Kasumi-1 (cell line): ENCODE measurements at places on chromosomes 16 and 17.

DNA sequence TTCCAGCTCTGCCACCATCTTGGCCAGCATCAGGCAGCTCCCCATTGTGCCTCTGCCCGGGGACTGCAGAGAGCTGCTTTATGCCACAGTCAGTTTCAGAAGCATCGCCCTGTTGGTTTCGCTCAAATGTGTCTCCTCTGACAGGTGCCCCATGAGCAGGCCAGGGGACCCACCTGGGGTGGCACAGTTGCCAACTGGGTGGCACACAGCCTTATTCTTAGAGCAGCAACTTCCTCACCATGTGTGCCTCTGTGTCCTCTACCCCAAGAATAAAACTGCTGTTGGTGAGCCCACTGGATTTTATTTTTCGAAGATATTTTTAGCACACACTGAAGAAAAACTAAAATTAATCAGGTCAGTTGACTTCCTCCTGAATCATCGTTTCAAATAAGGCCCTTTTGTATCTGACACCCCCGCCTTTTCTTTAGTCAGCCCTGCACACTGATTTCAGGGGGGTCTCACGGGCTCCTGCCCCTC is 44.9 kb upstream of the CACNG5 start:
- no peak for DNase-seq

GRCh38 chr16:68232335-68232734 is 3.6 kb downstream of the ESRP2 start:
- no peak for DNase-seq

- DNase-seq: no peak
These were observed 18.6 kb downstream of the KCTD2 start for GRCh38 chr17:75065562-75066151.

DNA sequence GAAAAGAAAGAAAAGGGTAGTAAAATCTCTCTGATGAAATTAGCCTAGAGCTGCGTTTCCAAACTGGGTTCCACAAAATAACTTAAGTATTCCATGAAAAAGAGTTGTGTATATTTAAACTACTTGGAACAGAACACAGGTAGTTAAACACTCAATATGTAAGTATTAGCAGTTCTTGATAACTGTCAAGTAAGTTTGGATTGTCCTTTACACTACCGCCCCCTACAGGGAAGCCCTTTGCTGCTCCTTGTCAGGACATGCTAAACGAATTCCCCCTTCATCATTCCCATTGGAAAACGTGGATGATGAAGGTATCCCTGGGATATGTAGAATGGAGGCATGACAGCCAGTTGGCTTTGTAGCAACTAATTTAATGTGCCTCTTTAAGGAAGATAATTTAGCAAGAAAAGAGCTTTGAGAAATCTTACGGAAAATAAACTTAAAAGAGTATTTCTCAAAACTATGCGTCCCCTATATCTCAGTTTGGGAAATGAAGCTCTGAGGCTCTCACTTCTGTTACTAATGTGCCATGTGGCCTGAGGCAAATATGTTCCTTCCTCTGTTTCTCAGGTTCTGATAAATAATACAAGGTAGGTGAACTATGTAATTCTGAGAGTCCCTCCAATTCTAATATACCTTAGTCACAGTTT is 18.8 kb downstream of the NCBP3 start:
- peak; percentile 40 for DNase-seq

- no peak for DNase-seq
These were observed 416.9 kb upstream of the ZFHX3 start for GRCh38 chr16:73464834-73465233.

DNA sequence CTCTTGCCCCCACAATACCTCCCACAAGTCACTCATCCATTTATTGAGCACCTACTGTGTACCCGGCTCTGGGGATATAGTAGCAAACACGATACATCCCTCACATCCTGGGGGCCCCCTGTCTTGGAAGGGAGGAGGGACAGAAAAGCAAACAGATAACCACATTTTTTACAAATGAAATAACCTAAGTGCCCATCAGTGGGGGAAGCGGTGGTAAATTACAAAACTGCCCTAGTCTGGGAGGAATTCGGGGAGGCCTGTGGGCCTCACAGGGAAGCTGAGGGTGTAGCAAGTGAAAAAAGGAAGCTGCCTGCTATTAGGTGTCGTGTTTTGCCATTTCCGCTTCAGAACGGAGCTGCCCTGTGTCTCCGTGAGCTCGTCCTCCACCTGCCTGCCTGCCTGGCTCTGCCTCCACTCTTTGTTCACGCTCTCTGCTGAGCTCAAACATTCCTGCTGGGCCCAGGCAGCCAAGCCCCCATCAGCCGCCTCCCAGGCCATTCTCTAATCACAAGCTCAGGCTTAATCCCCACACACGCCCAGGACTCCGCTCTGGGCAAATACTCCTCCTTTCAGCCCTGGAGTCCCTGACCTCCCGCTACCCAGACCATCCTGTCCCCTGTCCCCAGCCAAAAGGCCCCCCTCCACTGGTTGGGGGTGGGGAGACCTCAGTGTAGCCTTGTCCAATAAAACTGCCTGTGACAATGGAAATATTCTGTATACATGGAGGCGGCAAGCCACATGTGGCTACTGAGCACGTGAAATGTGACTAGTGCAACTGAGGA is 10.2 kb upstream of the SEC14L5 start:
- peak; percentile 56 for DNase-seq

GRCh38 chr16:55437625-55438024 is 41.4 kb upstream of the MMP2 start:
- DNase-seq: peak; percentile 14

DNA sequence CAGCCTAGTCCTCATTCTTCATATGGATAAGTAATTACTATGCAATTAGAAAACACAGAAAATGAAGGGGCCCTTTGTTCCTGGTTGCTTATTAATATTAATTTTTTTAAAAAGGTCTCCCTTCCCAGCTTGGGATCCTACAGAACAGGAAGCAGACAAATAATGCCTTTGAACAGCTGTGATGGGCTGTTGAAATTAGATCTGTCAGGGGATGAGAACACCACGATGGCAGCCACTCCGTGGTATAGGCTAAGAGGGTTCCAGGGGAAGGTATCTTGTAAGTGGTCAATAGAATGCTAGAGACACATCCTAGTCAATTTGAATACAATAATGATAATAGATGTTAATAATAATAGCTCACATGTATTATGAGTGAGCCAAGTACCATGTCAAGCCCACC is 83.1 kb downstream of the CCDC182 start:
- no peak for DNase-seq

GRCh38 chr17:35176897-35177296 is 17.3 kb downstream of the SLC35G3 start:
- DNase-seq: no peak

DNA sequence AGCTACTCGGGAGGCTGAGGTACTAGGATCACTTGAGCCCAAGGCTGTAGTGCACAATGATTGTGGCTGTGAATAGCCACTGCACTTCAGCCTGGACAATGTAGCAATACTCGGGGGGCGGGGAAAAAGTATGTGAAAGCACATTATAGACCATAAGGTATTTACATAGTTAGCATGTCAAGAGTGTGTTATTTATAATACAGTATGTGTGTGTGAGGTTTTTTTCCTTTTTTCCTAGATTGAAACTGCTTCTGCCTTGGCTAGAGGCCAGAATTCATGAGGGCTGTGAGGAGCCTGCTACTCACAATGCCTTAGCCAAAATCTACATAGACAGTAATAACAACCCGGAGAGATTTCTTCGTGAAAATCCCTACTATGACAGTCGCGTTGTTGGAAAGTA is 30.5 kb downstream of the PTRH2 start:
- no peak for DNase-seq

- no peak for DNase-seq
These were observed 89.3 kb downstream of the GAS7 start for GRCh38 chr17:10109146-10109545.

GRCh38 chr17:13351046-13351445 is 250.7 kb downstream of the HS3ST3A1 start:
- no peak for DNase-seq

DNA sequence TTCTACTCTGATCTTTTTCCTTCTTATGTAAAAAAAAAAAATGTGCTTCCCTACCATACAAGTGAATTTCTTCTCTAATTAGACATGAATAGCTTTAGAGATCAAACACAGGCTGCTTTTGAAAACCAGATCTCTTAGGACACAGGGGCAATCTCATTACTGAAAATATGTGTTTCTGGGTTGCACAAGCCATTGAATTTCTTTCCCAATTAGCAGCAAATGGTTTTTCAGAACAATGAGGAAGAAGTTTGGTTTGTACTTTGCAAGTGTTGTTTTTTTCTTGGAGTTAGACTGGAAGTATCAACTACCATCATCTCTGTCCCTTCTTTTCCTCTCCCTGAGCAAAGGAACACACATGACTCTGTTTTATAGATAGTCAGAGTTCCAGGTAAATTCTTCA is 5.6 kb upstream of the ANKS4B start:
- DNase-seq: no peak

DNA sequence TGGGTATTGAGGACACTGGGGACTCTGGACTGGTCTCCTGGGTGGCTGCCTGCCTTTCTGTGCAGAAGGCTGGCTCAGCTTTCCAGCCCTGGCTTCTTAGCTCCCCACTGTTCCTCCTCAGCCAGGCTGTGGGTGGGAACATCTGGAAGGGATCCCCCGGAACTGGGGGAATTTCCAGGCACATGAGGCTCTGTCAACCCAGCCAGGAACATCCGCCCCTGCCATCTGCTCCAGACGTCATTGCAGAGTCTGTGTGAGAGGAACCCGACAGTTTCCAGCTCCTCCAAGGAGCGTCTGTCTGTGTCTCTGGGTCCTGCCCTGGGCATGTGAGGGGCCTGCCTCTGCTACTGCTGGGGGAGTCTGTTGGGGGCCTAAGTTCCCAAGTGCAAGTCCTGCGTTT is 36.2 kb upstream of the CRHR1 start:
- no peak for DNase-seq

- DNase-seq: peak; percentile 94
These were observed 118.1 kb downstream of the STXBP4 start for GRCh38 chr17:55086635-55087058.

GRCh38 chr17:47744168-47745036 is 11.4 kb downstream of the TBX21 start:
- DNase-seq: no peak

DNA sequence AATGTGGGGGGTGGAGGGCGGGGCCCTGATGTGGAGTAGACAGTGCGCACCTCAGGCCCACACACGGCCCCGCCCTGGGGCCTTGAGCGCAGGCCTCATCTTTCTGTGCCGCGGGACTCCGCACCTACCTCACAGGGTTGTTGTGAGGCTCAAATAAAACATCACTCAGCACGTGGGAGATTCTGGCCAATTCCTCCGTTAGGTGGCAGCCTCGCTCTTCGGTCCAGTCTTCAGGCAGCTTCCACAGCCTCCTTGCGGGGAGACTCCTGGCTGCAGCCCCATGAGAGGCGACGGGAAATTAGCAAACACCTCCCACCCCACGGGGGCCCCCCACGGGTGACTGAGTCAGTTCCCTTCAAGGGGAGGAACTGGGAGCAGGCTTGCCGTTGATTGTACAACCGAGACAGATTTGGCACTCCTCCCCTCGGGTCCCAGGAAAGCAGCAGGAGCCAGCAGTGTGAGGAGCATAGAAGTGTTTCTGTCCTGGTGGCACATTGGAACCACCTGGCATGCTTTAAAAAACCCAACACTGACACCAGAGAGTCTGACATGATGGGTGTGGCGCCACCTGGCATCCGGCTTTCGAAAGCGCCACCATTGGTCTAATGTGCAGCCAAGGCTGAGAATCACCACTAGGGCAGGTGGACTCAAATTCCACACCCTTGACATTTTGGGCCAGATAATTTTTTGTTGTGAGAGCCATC is 7.6 kb downstream of the MRM1 start:
- peak; percentile 27 for DNase-seq

DNA sequence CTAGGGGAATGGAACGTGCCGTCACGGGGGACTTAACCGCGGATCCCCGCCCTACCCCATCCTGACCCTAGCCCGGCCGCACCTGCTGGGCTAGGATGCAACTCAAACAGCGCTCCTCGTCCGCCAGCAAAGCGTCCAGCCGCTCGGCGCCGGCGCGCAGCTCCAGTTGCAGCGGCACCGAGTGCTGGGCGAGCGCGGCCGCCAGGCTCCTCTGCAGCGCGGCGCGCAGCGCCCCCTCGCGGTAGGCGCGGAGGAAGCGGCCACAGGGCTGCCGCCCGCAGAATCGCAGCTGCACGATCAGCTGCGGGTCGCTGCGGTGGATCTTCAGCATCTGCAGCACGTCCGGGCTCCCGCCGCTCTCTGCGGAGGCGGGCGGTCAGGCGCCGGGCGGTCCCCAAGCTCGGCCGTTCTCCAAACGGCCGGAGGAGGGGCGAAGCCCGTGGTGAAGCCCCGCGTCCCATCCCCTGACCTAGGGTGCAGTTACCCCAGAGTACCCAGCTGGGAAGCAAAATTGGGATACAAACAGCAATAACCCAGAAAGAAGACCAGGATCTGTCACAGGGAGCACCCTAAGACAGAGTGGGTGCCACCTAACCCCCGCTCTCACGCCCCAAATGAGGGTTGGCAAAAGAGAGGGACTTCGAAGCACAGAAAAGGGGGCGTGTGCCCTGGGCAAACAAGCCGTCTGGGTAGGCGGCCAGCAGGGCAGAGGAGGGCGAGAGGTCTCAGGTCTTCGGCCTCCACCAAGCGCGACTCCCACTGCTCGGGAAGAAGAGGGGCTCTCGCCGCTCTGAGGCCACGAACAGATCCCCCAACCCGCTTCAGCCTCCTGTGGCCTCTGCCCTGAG is 4.2 kb downstream of the TRADD start:
- DNase-seq: peak; percentile 52

- no peak for DNase-seq
These were observed 31.9 kb downstream of the NMT1 start for GRCh38 chr17:45092911-45093430.

GRCh38 chr16:66925322-66925840 is at the start of gene RRAD:
Gene RRAD (minus strand): TSS chr16:66925535. CDS start chr16:66925179, 356 bp downstream.
- no peak for DNase-seq

DNA sequence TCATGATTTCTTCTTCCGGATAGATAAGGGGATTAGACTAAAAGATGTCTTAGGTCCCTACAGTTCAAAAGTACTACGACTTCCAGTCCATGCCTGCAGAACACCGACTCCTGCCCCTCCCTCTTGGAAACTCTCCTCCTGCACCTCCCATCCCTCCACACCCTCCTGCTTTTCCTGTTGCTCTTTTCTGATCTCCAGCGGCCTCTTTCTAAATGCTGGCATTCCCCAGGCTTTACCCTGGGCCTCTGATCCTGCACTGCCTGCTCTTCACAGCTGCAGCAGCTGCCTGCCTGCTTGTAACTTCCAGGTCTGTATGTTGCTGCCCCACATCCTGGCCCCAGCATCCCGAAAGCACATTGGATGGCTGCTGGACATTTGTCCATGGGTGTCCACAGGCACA is 154.2 kb downstream of the KCNJ12 start:
- DNase-seq: no peak

- DNase-seq: no peak
These were observed 3.5 kb downstream of the ZBTB4 start for GRCh38 chr17:7475764-7476422.

GRCh38 chr17:14123619-14124278 is 54.4 kb downstream of the COX10 start:
- no peak for DNase-seq

GRCh38 chr17:39643271-39643670 is 6.3 kb downstream of the STARD3 start:
- DNase-seq: no peak

DNA sequence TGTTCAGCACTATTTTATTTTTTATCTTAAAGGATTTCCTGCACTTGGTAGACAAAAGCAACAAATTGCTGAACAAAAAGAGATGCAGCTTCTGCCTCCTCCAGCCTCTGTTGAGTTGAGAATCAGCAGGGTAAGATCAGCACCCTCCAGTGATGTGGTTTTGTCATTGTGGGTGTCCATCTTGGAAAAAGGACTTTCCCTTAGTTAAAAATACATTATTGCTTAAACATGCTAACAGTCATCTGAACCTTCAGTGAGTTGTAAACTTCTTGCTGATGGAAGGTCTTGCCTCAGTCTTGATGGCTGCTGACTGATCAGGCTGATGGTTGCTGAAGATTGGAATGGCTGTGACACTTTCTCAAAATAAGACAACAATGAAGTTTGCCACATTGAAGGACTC is 101.2 kb downstream of the PHKB start:
- no peak for DNase-seq
